ENCODE measurements at places on chromosomes 1 and 21. TPM values are rescaled to one million over a fixed set of nuclear protein-coding genes. Genes with fewer than 3 reads are reported as not detected.

ABCG1 gene
- 36.2 TPM for total RNA-seq

- DNase-seq: no peak
Measured at GRCh38 chr1:53590104-53590503, 130.9 kb downstream of the DMRTB1 start.

GRCh38 chr21:36104317-36105300, 30.3 kb upstream of the CBR3 start:
- no peak for DNase-seq

GRCh38 chr1:25030674-25031589, 100.9 kb upstream of the RUNX3 start:
- DNase-seq: no peak

Data from suprapubic skin (tissue), 4 donors.